Stimulated activated CD4-positive, alpha-beta T cell treated with anti-CD3 and anti-CD28 coated beads, Interleukin-15, amount 100 ng/mL, for 48 hours (primary cell): ENCODE measurements at places on chromosomes 13 and 19.

DNA sequence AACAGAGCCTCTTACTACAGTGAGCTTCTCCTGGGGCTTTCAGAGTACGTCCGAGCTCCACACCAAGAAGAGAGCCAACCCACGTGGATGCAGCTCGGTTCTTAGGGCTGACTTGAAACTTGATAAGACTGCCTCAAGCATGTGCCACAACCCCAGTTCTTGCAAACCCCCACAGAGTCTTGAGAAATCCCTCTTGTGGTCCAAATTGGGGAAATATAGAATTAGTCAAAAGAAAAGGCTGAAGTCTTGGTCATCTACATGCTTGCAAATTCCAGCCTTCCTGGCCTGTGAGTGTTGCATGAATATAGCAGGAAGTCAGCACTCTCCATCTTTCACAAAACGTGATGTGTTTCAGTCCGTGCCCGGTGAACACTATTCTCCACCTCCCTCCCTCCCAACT lies 95.2 kb downstream of the GGACT start:
- DNase-seq = no peak

DNA sequence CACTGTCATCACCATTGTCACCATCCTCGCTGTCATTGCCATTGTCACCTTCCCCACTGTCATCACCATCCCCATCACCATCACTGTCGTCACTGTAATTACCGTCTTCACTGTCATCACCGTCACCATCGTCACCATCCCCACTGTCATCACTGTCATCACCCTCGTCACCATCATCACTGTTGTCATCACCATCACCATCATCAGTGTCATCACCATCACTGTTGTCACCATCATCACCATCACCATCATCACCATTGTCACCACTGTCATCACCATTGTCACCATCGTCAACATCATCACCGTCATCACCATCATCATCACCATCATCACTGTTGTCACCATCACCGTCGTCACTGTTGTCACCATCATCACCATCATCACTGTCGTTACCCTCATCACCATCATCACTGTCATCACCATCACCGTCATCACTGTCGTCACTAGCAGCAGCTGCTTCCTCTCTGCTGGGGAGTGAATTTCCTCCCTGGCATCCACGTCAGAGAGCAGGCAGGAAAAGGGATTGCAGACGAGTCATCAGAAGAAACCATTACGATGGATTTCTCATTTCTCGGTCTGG lies 27.3 kb downstream of the TMEM255B start:
- no peak for DNase-seq

GRCh38 chr13:83884141-83884540 lies 1.9 kb upstream of the SLITRK1 start:
- no peak for DNase-seq

DNA sequence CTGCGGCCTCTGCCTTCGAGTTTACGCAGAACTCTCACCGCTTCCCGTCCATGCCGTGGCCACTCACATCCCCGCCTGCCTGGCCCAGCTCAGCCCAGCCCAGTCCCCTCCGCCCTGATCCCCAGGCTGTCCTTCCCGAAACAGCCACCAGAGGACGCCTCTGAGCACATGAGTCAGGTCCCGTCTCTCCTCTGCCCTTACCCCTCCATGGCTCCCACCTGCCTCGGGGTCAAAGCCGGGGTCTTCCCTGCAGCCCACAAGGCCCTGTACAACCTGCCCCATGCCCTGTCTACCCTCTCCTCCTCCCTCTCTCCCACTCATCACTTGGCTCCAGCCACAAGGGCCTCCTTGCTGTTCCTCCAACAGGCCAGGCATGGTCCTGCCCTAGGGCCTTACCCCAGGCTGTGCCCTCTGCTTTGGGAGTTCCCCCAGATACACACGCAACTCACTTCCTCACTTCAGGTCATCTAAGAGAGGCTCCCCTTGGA lies 8.1 kb upstream of the SEMA6B start:
- peak; percentile 32 for DNase-seq

- DNase-seq = peak; percentile 46
Measured at GRCh38 chr13:40060296-40061007, 405.0 kb downstream of the COG6 start.

GRCh38 chr13:87827479-87827878 lies 156.3 kb downstream of the SLITRK5 start:
- DNase-seq = no peak

DNA sequence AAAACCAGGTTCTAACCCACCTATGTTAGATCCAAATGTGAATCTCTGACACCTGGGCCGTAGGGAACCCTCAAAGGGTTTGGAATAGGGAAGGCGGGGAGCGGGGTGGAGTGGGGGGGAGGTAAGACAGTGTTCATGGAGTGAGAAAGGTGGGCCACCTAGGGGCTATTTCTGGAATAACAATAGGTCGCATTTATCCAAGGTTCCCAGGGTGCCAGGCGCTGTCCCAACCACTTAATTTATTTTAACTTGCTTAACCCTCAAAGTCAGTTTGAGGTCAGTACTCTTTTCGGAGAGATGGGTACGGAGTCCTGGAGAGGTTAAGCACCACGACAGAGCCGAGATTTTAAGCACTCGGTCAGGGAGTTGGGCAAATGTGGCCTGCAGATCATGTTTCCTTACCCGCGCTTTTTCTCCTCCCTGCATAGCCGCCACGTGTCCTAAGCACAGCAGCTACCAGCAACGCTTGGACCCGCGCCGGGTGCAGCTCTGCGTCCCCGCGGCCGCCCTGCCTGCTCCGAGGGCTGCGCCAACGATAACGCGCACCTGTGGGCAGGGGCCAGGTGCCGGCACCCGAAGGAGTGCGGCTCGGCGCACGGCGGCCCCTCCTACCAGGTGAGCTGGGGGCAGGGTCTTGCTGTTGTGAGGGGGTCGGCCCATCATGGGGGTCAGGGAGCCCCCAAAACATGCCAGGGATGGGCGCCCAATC lies 25.0 kb upstream of the FXYD3 start:
- no peak for DNase-seq

DNA sequence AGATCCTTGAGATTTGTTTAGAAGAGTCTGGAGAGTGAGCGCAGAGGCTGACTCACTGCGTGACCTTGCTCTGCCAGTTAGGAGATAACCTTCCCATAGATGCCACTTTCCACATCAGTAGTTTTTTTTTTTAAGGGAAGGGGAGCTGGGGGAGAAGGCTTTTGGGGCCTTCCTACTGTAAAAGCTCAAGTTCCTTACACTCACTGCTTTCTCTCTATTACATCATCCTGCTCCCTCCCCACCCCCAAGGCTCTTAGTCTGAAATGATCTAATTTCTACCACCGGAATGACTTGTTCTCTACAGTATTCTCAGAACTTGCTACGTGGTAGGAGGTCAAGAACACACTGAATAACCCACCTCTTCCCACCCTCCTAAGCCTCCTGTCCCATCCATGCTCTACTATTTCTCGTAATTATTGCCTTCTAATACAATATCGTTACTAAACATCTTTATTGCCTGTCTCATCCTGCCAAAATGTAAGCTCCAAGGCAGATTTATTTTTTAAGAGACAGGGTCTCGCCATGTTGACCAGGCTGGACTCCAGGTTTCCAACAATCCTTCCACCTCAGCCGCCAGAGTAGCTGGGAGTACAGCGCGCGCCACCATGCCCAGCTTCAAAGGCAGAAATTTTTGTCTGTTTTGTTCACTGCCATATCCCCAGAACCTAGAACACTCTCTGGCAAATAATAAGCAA lies 1.2 kb downstream of the LONP1 start:
- peak; percentile 63 for DNase-seq

GRCh38 chr19:45448887-45449299 lies 18.9 kb upstream of the FOSB start:
- no peak for DNase-seq

GRCh38 chr19:42254850-42255765 lies at the start of gene ERF:
TSS of gene ERF (minus strand) at chr19:42255128. CDS start at chr19:42254999, 129 bp downstream.
- peak; percentile 87 for DNase-seq

DNA sequence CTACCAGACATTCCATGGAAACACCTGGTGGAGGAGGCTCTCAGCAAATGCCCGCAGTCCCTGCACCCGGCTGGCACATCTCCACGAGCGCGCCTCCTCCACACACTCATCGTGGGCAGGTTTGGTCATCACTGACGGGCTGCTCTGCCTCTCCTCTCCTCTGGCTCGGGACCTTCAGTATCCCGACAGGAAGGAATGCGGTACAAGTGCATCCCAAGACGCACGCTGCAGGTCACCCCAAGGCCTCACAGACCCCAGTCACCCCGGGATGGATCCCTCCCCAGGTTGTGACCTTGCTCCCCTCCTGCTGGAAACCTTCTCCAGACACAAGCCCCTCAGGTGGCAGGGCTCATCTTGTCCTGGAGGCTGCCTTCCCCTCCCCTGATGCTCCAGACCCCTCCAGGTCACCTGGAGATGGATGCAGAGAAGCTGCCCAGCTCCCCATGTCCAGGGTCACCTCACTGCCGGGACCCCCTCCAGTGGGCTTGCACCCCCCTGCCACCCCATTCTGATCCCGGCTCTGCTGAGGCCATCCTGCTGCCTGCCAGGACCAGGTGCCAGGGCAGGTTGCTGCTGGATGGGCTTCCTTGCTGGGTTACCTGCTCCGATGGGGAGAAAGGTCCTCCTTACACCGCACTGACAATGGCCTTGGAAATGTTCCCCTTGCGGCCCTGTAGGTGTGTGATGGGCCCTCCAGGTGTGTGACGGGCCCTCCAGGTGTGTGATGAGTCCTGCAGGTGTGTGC lies 29.9 kb downstream of the C13orf46 start:
- no peak for DNase-seq

DNA sequence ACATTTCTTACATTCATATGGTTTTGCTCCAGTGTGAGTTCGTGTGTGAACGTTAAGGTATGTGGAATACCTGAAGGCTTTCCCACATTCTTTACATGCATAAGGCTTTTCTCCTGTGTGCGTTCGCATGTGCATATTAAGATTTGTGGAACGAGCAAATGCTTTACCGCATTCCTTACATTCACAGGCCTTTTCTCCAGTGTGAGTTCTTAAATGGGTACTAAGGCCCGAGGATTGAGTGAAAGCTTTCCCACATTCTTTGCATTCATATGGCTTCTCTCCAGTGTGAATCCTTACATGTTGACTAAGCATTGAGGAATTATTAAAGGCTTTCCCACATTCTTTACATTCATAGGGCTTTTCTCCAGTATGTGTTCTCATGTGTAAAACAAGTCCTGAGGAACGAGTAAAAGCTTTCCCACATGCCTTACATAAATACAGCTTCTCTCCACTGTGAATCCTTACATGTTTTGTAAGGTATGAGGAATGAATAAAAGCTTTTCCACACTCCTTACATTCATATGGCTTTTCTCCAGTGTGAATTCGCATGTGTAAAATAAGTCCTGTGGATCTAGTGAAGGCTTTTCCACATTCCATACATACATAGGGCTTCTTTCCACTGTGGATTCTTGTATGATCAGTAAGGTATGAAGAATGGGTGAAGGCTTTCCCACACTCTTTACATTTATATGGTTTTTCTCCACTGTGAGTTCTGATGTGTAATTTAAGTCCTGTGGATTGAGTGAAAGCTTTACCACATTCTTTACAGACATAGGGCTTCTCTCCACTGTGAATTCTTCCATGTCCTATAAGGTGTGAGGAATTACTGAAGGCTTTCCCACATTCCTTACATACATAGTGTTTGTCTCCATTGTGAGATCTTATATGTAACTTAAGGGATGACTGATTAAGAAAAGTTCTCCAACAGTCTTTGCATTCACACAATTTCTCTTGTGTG lies 10.7 kb downstream of the ZNF846 start:
- DNase-seq = no peak

- no peak for DNase-seq
Measured at GRCh38 chr13:80865329-80865728, 524.4 kb upstream of the SPRY2 start.

DNA sequence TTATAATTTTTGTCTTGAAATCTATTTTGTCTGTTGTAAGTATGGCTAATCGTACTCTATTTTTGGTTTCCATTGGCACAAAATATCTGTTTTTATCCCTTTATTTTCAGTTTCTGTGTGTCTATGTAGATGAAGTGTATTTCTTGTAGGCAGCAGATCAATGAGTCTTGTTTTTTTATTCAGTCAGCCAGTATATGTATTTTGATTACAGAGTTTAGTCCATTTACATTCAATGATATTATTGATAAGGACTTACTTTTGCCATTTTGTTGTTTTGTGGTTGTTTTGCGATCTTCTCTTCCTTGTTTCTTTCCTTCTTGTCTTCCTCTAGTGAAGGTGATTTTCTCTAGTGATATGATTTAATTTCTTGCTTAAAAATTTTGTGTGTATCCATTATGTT lies 336.3 kb upstream of the SPRY2 start:
- no peak for DNase-seq

GRCh38 chr13:111065698-111066097 lies 49.4 kb upstream of the ARHGEF7 start:
- DNase-seq = no peak

DNA sequence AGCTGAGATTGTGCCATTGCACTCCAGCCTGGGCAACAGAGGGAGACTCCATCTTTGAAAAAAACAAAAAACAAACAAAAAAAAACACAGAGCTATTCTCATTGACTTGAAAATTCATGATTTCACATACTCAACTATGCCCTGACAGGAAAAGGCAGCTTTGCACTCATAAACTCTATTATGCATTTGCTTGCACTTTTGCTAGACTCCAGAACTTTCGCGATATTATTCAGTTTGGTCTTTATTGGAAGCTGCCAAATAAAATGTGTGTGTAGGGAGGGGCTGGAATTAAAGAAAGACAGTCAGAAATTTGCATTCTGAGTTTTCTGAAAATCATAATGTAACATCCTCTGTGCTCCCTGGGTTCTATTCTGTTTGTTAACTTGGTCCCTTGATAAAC lies 635.1 kb upstream of the KLF12 start:
- DNase-seq = no peak

DNA sequence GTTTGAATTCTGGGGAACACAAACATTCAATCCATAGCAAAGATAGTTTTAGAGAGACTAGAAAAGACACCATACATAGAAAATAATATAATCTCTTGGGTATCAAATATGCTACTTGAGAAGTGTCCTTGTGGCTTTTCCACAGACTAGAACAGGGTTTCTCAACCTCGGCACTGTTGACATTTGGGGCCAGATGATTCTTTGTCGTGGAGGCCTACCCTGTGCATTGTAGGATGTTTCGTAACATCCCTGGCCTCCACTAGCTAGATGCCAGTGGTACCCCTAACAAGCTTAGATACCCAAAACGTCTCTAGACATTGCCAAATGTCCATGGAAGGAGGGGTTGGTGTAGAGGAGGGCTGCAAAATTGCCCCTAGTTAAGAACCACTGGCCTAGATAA lies 2.2 kb upstream of the ESD start:
- no peak for DNase-seq

DNA sequence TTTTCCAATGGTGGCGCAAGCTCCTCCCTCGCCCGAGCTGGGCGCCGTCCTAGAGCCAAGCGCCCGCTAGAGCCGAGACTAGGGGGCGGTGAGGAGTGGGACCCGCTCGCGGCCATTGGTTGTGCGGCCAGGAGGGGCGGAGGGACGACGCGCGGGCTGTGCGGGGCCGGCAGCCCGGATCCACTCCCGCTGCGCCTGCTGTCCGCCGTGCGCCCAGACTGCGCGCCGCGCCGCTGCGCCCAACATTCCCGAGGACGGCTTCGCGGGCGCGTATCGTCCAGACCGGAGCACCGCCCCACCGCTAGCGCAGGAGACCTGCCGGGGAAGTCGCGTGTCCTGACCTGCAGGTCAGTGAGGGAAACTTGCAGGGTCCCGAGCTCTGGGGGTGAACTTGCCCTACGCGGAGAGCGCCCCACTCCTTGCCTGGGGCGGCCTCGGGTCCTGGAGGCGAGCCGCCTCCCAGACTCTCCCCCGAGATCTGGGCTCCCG lies at the start of gene SERTM1:
SERTM1 (plus strand) TSS at position 183 of the 489 bp plus-strand sequence. CDS start 21,059 bp downstream, outside the sequence.
- DNase-seq = no peak
